ENCODE measurements at places on chromosomes 2 and 18. TPM values are rescaled to one million over a fixed set of nuclear protein-coding genes. Genes with fewer than 3 reads are reported as not detected.
A peak's percentile ranks its signal among the peaks of the same experiment; 100 is the strongest.

DNA sequence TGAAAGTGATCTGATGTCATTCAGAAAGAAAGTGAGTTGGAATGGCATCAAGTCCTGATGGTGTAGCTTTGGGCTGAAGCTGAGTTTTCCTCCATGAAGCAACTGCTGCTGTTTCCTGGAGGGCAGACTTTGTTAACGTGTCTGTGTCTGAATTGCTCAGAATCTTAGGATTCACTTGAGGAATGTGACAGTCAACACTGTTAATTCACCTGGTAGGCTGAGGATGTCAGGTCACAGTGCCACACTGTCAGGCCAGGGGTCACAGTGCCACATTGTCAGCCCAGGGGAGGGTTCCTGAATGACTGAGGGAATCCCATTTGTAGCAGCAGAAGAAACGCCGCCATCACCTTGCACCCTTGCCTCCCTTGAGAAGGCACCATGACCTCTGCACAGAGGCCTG lies 39.4 kb downstream of the LYPD6B start:
- no peak for ATAC-seq

GRCh38 chr2:229141424-229142025 lies 129.6 kb downstream of the PID1 start:
- peak; percentile 85 for ATAC-seq

DNA sequence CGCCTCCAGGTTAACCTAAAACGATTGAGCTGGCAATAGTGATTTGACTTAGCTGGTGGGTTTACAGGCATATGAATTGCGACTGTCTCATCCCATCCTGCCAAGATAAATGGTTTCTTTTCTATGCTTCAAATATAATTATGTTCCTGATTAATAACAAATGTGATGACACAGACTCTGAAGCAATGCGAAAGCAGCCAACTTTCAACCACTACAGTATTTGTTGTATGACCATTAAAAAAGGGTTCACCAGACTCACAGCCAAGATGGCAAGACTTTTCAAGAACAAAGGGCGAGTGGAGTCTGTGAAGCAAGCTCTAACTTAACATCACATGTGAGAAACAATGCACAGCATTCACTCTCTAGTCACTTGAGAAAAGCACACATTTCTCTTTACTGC lies 186.6 kb downstream of the PID1 start:
- ATAC-seq, result no peak

GRCh38 chr2:132009874-132010521 lies 151.8 kb downstream of the ANKRD30BL start:
- no peak for ATAC-seq

- ATAC-seq, result no peak
These were observed 13.0 kb downstream of the AQP12A start for GRCh38 chr2:240704651-240705050.

GRCh38 chr2:241562269-241562891 lies 3.8 kb downstream of the BOK start:
- ATAC-seq, result no peak

GRCh38 chr2:85921659-85922058 lies 32.9 kb upstream of the ST3GAL5 start:
- no peak for ATAC-seq

- ATAC-seq, result peak; percentile 47
These were observed 796 bp downstream of the MYO1B start for GRCh38 chr2:191245869-191246531.

DNA sequence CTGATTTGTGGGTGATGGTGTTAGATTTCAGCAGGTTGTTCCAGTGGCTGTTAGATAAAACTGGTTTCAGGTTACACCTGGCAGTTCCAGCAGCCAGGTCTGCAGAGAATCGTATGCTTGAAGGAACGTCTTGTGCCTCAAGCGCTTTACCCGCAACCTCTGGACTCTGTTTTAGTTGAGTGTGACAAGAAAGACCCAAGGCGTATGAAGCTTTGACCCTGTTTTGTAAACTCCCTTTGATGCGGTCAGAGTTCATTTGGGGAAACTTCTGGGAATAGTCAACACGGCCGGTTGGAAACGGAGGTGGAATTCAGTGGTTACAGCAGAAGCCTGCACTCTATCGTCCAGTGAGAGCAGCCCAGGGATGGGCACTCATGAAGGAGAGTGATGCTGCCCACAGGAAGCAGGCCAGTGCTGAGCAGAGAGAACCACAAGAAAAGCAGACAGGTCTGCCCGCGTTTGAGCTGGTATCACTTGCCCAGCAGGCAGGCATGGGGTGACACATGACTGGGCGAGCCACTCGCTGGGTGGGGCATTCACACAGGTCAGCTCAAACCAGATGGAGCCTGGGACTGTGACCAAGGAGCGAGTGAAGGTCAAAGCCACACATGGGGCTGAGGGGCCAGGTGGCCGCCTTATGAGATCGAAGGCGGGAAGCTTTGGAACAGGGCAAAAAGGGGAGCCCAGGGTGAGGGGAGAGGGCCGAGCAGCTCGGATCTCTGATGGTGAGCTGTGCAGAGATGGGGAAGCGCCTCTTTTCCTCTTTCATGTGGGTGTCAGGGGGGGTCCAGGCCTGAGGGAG lies 99.6 kb upstream of the MBOAT2 start:
- ATAC-seq, result no peak

GRCh38 chr18:77008576-77009315 lies 123.8 kb downstream of the MBP start:
- ATAC-seq, result no peak

DNA sequence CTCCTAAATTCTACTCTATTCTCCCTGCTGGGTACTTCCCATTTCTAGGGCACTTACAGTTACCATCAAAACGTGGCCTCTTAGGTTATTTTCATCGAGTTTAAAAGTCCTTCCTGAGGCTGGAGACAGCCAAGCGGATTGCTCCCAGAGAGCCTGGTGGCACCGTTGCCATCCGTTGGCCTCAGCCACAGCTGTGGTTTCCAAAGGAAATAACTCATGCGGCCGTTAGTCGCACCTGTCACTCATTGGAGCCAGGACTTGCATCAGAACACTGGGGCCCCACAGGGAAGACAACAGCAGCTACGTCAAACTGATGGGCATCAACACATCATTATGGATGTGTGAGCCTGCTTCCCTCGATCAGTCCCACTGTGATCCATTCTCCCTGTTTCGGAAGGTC lies 453.4 kb downstream of the BCL11A start:
- no peak for ATAC-seq

GRCh38 chr2:176657393-176657792 lies 388.2 kb downstream of the MTX2 start:
- ATAC-seq, result peak; percentile 59

- ATAC-seq, result no peak
These were observed 864.7 kb downstream of the NRXN1 start for GRCh38 chr2:50167271-50167670.

The C2orf66 gene
- total RNA-seq, result 1.9 TPM

The ABCB11 gene
- total RNA-seq, result not detected

The LOXHD1 gene
- total RNA-seq, result 0.06 TPM

The ALK gene
- 0.49 TPM for total RNA-seq

The GPR35 gene
- 1.3 TPM for total RNA-seq

Measured in motor neuron (in vitro differentiated cells).